ENCODE measurements at places on chromosomes 12 and 14.
A peak's percentile ranks its signal among the peaks of the same experiment; 100 is the strongest.

GRCh38 chr14:94081386-94081820 lies 293 bp downstream of the IFI27L1 start:
- DNase-seq: no peak

DNA sequence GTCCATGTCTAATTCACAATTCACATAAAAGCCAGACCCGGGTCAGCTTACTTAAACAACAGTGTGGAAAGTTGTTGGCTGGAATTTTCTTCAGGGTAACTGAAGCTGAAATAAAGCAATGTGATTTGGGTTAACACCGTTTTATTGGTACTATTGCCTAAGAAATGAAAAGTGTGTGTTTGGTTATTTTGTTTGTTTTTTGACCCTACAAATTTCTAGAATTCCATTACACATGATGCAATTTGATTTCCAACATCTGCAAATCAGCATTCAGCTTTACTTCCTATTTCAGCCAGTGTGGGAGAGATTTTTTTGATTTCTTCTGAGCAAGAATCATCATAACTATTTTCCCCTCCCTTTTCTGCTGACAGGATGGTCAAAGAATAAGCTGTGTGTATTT lies 45.7 kb upstream of the CLMN start:
- no peak for DNase-seq

DNA sequence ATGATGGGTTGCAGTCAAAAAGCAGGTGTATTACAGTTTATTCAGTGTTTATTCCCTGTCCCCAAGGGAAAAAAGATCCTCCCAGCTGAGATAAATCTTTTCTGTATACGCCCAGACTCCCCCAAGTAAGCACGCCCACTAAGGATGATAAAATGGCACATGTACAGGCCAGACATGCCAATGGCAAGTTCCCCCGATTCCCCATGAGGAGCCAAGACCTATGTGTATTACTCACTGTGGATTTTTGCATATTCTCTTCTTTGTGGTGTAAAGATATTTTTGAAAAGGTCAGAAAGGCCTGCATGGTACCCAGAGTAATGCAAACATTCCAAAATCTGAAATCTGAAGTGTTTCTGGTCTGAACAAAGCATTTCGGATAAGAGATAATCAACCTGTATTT lies 22.2 kb downstream of the NR2C1 start:
- DNase-seq: no peak

GRCh38 chr12:57452181-57452936 lies 2.7 kb upstream of the INHBE start:
- DNase-seq: peak; percentile 71

- no peak for DNase-seq
These were observed at the start of gene CD163L1 for GRCh38 chr12:7444076-7444475. TSS of gene CD163L1 (minus strand) at chr12:7444153. CDS start at chr12:7444127, 26 bp downstream.

DNA sequence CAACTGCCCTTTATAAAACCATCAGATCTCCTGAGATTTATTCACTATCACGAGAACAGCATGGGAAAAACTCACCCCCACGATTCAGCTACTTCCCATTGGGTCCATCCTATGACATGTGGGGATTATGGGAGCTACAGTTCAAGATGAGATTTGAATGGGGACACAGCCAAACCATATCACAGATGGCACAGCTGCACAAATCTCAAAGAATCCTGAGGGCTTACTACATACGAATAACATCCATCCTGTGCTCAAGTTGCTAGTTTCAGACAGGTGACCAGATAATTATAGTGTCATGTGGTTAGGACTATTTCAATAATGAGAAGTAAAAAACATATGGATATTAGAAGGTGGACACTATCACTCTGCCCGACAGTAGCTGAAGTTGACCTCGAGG lies 211.2 kb downstream of the NUAK1 start:
- no peak for DNase-seq

- DNase-seq: no peak
These were observed 101.0 kb downstream of the PIWIL1 start for GRCh38 chr12:130438711-130439110.

- no peak for DNase-seq
These were observed 58.8 kb downstream of the PPP2R5C start for GRCh38 chr14:101820283-101820798.

GRCh38 chr14:65210118-65210821 lies 108.0 kb upstream of the MAX start:
- no peak for DNase-seq

GRCh38 chr14:57822081-57822480 lies 43.8 kb downstream of the SLC35F4 start:
- no peak for DNase-seq

- DNase-seq: no peak
These were observed 23.3 kb downstream of the TC2N start for GRCh38 chr14:91844029-91844428.

- DNase-seq: no peak
These were observed 326.3 kb downstream of the ZFP36L1 start for GRCh38 chr14:68466491-68466977.

DNA sequence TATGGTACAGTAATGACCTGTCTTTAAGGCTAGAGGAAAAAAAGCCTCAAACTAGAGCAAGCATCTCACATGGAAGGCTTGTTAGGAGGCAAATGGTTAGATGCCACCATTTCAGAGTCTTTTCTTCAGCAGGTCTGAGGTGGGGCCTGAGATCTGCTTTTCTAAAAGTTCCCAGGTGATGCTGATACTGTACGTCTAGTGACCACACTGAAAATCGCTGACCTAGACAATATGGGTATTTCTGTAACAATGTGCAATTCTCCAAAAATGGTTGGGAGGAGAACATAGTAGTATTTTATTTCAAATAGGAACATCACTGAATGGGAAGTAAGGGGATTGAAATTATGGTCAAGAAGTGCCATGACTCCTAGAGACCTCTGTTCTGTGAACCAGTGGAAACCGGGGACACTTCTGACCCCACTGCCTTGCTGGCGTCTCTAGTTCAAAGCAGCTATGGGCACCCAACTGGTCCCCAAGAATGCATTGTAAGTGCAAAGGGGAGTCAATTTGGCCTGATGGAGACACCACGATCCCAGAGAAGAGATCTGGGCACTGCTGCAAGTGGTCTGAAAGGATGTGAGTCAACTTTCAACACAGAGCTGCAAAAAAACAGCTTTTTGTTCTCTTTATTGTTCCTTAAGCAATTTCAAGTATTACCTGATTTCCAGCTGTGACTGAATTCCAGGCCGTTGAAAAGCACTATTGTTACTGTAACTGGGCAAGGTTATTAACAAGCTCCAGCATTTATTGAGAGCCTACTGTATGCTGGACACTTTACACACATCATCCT lies 54.4 kb upstream of the PLEKHG7 start:
- no peak for DNase-seq

DNA sequence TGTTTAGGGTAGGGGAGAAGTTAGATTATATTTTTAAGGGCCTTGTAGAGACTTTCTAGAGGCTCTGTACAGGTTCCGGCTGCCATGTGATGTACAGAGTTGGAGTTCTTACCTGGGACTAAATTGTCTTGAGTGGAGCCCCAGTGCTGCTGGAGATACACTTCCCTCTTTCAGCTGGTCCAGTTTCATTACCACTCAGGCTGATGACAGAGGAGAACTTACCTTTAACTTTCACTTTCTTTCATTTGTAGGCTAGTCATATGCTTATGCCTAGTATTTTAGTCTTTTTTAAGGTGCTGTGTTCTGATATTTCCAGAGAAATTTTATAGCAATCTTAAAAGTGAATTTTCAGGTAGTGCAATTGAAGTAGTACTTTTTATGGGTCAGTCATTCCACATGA lies 117.3 kb downstream of the ERC1 start:
- DNase-seq: no peak

- DNase-seq: peak; percentile 61
These were observed at the start of gene SVOP for GRCh38 chr12:109020796-109021380. TSS of gene SVOP (minus strand) at chr12:109021068. CDS start at chr12:109020868, 200 bp downstream.

DNA sequence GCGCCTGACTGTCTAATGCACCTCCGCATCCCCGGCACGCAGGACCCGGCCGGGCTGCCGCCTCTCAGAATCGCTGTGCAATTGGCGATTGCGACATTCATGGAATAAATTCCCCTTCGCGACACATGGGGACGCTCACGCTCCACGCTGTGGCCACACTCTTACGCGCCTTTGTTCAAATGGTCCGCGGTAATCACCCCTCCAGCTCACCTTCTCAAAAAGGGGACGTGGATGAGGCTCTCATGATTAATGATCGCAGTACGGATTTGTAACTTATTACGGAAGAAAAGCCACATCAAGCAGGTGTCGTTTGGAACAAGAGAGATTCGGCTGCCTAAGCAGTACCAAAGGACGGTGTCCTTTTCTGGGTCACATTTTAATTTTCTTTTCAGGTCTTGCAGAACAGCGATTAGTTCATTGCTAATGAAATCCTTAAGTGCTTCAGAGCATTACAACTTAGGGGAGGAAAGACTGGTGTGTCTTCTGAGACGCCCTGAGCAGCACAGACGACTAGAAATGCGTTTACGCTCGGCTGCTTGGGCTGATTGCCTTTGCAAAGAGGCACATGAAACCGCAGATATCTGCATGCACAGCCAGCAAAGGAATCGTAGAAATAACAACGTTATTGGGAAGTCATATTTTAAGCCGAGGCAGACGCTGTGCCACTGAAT lies 37.3 kb upstream of the ADGRD1 start:
- peak; percentile 2 for DNase-seq

- no peak for DNase-seq
These were observed 1.9 kb downstream of the ACTN1 start for GRCh38 chr14:68977180-68977717.

DNA sequence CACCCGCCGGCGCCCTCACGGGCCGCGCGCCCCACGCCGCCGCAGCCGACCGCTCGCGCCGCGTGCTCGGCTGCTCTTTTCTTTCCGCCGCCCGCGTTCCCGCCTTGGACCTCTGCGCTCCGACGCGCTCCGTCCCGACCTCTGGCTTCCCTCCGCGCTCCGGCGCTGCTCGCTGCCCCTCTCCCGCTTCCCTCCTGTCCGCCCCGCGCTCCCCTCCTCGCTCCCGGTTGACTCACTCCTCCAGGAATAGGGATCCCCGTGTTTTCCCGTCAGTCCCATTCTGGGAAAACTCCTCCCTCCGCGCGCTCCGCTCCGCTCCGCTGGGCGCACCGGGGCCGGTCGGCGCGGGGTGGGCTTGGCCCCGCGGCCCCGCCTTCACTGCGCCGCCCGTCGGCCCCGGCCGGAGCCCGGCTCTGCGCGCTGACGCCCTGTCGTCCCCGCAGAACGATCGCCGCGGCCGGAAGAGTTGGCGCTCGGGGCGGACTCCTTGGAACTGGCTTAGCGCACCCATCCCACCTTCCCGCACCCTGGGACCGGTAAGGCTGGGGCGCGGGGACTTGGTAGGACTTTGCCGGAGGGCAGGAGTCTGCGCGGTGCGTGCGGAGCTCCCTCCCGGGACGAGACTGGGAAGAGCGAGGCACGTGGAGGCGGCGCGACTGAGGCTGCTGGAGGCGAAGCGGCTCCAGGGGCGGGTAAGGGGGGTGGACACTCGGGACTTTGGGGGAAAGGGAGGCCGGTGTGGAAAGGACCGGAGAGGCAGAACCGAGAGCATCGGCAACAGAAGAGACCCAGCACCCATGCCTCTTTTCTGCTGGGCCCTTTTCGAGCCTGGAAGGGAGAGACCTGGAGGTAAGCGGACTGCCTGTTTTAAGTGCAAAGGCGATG lies 550 bp downstream of the TEAD4 start:
- DNase-seq: no peak

DNA sequence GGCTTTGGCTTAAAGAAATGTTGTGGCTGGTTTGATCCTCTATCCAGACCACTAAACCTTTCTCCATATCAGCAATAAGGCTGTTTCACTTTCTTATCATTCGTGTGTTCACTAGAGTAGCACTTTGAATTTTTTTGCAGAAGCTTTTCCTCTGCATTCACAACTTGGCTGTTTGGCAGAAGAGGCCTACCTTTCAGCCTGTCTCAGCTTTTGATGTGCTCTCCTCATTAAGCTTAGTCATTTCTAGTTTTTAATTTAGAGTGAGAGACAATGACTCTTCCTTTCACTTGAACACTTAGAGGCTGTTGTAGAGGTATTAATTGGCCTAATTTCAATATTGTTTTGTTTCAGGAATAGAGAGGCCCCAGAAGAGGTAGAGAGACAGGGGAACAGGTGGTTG lies 13.8 kb downstream of the KCNMB4 start:
- DNase-seq: no peak
